ENCODE measurements at places on chromosomes 2 and 18. TPM values are rescaled to one million over a fixed set of nuclear protein-coding genes. Genes with fewer than 3 reads are reported as not detected.
A peak's percentile ranks its signal among the peaks of the same experiment; 100 is the strongest.

DNA sequence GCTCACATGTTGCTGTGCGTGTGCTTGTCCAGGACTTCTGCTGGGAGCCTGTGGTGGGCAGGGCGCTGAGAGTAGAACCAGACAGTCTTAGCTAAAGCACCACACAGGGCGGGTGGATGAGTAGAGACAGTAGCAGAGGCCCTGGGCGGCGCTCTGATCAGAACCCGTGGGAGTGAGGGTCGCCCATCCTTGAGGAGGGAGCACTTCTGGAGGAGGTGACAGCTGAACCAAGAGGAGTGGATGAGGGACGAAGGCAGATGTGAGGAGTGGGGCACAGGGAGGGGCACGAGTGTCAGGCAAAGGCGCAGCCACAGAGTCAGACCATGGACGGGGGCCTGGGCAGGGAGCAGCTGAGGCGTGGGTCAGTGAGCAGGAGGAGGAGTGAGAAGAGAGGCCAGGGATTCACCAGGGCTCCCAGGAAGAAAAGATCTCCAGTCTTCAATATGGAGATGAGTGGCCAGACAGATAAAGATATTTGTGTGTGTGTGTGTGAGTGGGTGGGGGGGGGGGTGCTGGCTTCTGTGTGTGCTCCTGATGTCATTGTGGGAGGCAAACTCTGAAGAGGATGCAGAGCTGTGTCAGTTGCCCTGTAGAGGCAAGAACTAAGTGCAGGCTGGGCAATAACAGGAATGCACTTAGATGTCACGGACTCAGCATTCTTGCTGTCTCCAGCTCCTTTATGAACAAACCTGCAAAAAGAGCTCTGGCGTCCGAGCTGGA, 79.6 kb downstream of the TPO start:
- DNase-seq = no peak
- H3K27ac ChIP-seq = no peak overlapping the region
- no peak overlapping the region for H3K4me3 ChIP-seq
- H3K4me1 ChIP-seq = no peaks in the 10 kb centered on the region

DNA sequence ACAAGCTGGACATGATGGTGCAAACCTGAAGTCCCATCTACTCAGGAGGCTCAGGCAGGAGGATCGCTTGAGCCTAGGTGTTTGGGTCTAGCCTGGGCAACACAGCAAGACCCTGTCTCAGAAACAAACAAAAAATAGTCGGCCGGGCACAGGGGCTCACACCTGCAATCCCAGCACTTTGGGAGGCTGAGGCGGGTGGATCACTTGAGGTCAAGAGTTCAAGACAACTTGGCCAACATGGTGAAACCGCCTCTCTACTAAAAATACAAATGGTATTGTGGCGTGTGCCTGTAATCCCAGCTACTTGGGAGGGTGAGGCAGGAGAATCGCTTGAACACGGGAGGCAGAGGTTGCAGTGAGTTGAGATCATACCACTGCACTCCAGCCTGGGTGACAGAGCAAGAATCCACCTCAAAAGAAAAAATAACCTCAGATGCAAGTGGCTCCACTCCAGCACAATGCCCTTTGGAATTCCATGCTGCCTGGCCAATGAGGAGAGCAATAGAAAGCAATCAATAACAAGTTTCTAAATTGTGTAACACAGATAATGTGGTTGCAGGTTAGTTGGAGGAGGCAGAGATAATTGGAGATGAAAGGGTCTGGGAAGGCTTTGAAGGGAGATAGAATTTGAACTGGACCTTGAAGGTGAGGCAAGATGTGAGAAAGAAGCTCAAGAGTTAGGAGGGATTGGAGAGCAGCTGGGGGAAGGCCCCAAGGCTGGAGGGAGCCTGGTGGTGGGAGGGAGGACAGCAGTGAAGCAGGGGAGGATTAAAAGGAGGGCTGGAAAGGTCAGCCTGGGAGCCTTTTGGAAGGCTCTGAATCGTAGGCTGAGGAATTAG, 6.0 kb downstream of the TTC31 start:
- no peaks in the 10 kb centered on the region for H3K27me3 ChIP-seq
- peak overlapping the region; percentile 88 for H3K27ac ChIP-seq
- no peak overlapping the region for H3K4me3 ChIP-seq
- peaks cover 56% of the 10 kb centered on the region for H3K36me3 ChIP-seq
- H3K4me1 ChIP-seq = peaks cover 55% of the 10 kb centered on the region

The GALNT3 gene
- 68.2 TPM for polyA plus RNA-seq

The CYP27C1 gene
- 2.0 TPM for polyA plus RNA-seq

DNA sequence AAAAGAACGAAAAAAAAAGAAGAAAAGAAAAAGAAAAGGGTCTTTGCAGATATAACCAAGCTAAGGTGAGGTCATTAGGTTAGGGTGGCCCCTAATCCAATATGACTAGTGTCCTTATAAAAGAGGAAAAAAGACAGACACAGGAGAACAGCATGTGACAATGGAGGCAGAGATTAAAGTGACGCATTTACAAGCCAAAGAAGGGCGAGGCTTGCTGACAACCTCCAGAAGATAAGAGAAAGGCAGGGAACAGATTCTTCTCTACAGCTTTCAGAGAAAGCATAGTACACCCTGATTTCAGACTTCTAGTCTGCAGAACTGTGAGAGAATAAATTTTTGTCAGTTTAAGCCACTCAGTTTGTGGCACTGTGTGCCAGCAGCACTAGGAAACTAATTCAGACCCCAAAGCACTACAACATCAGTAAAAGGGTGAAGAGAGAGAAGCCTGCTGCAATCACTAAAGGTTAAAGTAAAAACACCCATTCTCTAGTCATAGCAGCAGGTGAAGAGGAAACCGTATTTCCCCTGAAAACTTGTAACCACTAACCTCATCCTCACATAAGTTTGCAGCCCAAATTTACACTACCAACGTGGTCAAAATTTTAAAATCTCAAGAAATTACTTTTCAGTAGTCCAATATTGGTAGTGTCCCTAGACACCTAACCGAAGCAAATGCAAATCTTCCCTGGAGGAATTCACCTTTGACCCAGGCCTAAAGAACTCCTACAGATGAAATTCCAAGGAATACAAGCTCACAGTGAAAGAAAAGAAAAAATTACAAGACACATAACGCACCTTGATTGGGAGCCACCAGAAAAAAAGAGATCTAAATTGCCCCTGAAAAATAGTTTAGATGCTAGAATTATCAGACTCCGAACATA, 17.5 kb downstream of the REEP1 start:
- peak overlapping the region; percentile 91 for H3K27ac ChIP-seq
- H3K27me3 ChIP-seq = no peaks in the 10 kb centered on the region

The CD8B2 gene
- polyA plus RNA-seq = 0.42 TPM

The EFR3B gene
- 6.2 TPM for polyA plus RNA-seq

DNA sequence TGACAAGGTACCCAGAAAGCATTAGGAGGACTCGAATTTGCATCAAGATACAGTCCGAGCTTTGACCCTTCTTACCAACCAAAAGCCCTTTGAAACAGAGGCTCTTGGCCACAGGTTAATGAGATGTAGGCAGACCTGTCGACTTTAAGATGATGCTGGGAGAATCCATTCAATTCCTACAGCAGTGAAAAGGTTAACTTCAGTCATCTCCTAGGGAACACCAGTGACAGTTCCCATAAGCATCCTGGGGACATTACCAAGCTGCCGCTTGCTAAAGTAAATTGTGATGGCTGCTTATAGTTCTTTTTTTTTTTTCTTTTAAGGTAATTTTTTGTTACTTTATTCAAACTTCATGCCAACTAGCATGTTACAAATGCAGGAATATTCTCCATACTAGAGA, 379.3 kb downstream of the SOX11 start:
- no peak overlapping the region for H3K4me3 ChIP-seq
- no peak for DNase-seq
- H3K27ac ChIP-seq = no peak overlapping the region
- no peaks in the 10 kb centered on the region for H3K27me3 ChIP-seq
- H3K4me1 ChIP-seq = peaks cover 15% of the 10 kb centered on the region

GRCh38 chr2:146229508-146230155, 1615.2 kb upstream of the ACVR2A start:
- H3K4me3 ChIP-seq = no peak overlapping the region
- DNase-seq = no peak
- no peaks in the 10 kb centered on the region for H3K4me1 ChIP-seq
- no peaks in the 10 kb centered on the region for H3K36me3 ChIP-seq

The APCDD1 gene
- 4.1 TPM for polyA plus RNA-seq

DNA sequence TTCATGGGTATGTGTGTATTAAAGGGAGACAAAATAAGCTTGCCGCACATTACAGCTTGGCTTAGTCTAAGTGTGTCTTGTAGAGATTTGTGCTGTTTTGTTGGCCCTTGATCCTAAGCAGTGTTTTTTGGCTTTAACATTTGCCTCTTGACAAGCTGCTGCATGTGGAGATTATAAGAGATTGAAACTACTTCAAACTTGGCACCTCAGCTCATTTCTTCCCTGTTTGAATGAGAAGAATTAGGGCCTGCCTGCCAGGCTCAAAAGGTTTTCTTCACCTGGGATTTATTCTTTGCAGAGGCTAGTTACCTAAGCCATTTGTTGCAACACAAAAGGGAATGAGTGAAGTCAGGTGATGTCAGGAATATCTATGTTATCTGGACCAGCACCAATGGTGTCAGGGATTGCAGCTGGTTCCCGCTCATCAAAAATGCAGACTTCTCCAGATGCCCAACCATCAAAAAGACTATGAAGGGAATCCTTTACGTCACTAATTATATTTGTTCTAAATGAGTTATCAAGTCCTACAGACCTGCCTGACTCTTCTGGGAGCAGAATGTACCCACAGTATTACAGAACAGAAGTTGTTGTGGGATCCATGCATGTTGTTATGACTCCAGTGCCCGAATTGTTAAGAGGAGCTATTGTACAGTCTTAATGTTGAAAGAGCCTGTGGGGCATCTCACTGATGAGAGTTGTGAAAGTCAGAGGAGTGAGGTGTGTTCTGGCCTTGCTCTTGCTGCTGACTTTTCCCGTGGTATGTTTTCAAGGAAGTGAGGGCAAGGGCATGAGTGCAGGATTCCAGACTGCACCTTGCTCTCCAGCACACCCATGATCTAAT, 31.0 kb downstream of the ABCA12 start:
- H3K27me3 ChIP-seq = no peaks in the 10 kb centered on the region
- H3K36me3 ChIP-seq = no peaks in the 10 kb centered on the region
- no peak overlapping the region for H3K27ac ChIP-seq
- no peak for DNase-seq
- H3K4me3 ChIP-seq = no peak overlapping the region

The DQX1 gene
- 12.9 TPM for polyA plus RNA-seq

The OBSL1 gene
- polyA plus RNA-seq = 92.9 TPM

DNA sequence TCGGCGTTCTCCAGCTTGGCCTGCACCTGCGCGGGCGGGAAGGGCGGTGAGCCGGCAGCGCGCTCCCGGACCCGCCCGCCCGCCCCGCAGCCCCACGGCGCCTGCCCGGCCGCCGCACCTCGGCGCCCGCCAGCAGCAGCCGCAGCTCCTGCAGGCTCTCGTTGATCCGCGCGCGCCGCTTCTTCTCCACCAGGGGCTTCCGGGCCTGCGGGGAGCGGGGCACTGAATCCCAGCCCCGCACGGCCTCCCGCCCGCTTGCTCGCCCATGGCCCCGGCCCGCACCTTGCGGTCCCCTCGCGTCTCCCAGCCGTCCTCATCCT, 335 bp downstream of the HES6 start:
- no peak for DNase-seq
- H3K27ac ChIP-seq = no peak overlapping the region
- peaks cover 29% of the 10 kb centered on the region for H3K27me3 ChIP-seq
- peaks cover 39% of the 10 kb centered on the region for H3K4me1 ChIP-seq

The TNP1 gene
- not detected for polyA plus RNA-seq

GRCh38 chr2:239017491-239018098, 169.7 kb downstream of the TWIST2 start:
- no peaks in the 10 kb centered on the region for H3K4me1 ChIP-seq
- no peaks in the 10 kb centered on the region for H3K36me3 ChIP-seq
- no peak overlapping the region for H3K27ac ChIP-seq
- DNase-seq = no peak
- no peaks in the 10 kb centered on the region for H3K27me3 ChIP-seq

The ZNF638 gene
- 137 TPM for polyA plus RNA-seq

GRCh38 chr2:38806733-38807059, 28.7 kb downstream of the GEMIN6 start:
- no peak overlapping the region for H3K4me3 ChIP-seq
- no peaks in the 10 kb centered on the region for H3K4me1 ChIP-seq
- H3K36me3 ChIP-seq = peaks cover 43% of the 10 kb centered on the region
- DNase-seq = no peak
- H3K27ac ChIP-seq = no peak overlapping the region

- peak; percentile 59 for DNase-seq
- no peaks in the 10 kb centered on the region for H3K4me1 ChIP-seq
- no peaks in the 10 kb centered on the region for H3K27me3 ChIP-seq
- H3K36me3 ChIP-seq = no peaks in the 10 kb centered on the region
Measured at GRCh38 chr2:220670511-220670910, 901.6 kb downstream of the EPHA4 start.

- H3K4me1 ChIP-seq = no peaks in the 10 kb centered on the region
- H3K27ac ChIP-seq = no peak overlapping the region
- no peak overlapping the region for H3K4me3 ChIP-seq
- H3K27me3 ChIP-seq = peaks cover 2% of the 10 kb centered on the region
- no peaks in the 10 kb centered on the region for H3K36me3 ChIP-seq
- DNase-seq = no peak
Measured at GRCh38 chr2:120834206-120834605, 98.5 kb downstream of the GLI2 start.

DNA sequence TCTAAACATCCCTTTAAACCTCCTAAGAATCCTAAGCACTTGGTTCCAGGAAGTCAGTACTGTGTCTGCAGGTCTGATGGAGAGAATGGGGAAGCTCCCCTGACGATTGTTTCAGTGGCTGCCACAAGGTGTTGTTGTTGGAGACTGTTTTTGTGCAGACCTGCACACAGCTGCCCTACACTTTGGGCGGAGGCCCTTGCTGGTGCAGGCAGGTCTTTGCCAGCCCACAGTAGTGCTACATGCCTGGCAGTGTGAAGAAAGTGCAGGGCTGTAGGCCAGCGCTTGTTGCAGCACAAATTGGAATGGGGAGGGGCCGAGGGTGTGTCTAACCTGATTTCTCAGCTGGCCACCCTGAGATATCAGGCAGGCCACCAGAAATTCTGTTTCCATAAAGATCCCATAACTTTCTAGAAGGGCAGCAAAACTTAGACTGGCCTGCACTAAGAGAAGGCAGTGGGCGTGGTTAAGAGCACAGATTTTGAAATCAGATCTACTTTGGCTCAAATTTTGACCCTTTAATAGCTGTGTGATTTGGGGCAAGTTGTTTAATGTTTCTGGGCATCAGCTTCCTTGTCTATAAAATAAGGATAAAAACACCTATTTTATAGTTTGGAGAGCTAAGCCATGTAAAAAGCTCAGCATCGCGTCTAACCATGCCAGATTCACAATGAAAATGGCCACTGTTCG, 83.7 kb upstream of the SLC1A4 start:
- no peak overlapping the region for H3K4me3 ChIP-seq
- no peak overlapping the region for H3K27ac ChIP-seq
- H3K27me3 ChIP-seq = no peaks in the 10 kb centered on the region
- H3K36me3 ChIP-seq = no peaks in the 10 kb centered on the region
- H3K4me1 ChIP-seq = no peaks in the 10 kb centered on the region
- DNase-seq = no peak

GRCh38 chr2:202071107-202071506, 1.9 kb upstream of the KIAA2012 start:
- H3K4me3 ChIP-seq = no peak overlapping the region
- H3K4me1 ChIP-seq = peaks cover 39% of the 10 kb centered on the region
- H3K27ac ChIP-seq = no peak overlapping the region
- DNase-seq = no peak

GRCh38 chr2:136164280-136164776, 46.4 kb upstream of the CXCR4 start:
- no peaks in the 10 kb centered on the region for H3K4me1 ChIP-seq
- H3K27me3 ChIP-seq = peaks cover 4% of the 10 kb centered on the region
- DNase-seq = no peak
- H3K27ac ChIP-seq = no peak overlapping the region

All from large intestine (tissue), 12 donors.